ENCODE measurements at places on chromosomes 4 and X.

- no peak for DNase-seq
Observed at GRCh38 chrX:63408050-63408449, 56.9 kb upstream of the SPIN4 start.

- DNase-seq: no peak
Observed at GRCh38 chr4:2823301-2823670, 20.4 kb upstream of the ADD1 start.

DNA sequence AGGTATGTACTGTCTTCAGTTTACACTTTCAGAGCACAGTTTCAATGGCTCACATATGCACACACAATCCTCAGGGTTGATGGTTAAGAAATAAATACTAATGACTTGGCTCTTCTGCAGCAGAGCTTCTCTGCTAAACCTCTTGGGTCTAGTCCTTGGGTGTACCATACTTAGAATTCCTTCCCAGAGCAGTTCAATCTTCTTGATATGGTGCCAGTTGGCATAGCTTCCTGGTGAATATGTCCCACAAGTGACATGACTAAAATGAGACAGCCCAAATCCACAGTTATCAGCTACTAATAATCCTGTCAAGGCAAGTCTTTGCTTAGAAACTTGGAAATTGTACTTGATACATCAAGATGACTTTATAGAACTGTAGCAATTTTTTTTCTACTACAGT is 654.4 kb downstream of the IQCM start:
- DNase-seq: peak; percentile 53

GRCh38 chr4:51870441-51871188 is 27.7 kb downstream of the DCUN1D4 start:
- no peak for DNase-seq

DNA sequence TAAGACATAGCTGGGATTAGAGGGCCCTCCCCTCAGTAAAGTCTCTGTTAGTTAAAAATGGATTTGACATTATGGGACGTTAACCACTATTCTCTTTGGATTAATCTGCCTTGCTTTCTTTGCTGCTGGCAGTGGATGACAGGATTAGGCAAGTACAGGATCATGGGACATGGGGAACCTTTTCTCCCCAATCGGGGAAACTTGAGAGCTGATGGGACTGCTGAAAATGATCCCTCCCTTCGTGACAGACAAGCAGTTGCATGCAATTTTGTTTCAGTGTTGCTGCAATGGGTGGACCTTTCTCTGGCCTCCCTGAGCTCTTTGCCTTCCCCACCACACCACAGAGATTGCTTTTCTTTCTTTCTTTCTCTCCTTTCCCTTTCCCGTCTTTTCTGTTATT is 120.2 kb upstream of the BANK1 start:
- no peak for DNase-seq

GRCh38 chrX:53729751-53730150 is 43.2 kb upstream of the HUWE1 start:
- no peak for DNase-seq

- DNase-seq: peak; percentile 4
Observed at GRCh38 chrX:6226596-6227452, 1.8 kb downstream of the NLGN4X start.

GRCh38 chrX:16148896-16149295 is 18.4 kb upstream of the MAGEB17 start:
- DNase-seq: no peak

GRCh38 chrX:139750390-139750789 is 42.4 kb upstream of the MCF2 start:
- no peak for DNase-seq

DNA sequence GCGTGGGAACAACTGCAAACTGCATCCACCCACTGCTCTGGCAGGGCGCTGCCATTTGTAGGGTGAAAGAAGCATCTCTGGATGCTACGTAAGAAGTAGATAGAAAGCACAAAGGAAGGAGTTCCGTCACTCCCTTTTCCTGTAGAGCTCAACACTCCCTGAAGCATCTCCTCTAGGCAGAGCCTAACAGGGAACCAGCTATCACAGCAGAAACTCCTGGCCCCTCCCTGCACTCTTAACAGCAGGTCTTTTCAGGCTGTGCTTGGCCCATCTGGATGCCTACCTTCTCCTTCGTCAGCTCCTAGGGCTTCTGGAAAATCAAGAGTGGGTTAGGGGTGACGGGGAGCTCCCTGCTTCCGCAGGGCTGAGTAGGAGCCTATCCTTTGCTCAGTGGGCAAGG is 112.9 kb upstream of the TLL1 start:
- no peak for DNase-seq

DNA sequence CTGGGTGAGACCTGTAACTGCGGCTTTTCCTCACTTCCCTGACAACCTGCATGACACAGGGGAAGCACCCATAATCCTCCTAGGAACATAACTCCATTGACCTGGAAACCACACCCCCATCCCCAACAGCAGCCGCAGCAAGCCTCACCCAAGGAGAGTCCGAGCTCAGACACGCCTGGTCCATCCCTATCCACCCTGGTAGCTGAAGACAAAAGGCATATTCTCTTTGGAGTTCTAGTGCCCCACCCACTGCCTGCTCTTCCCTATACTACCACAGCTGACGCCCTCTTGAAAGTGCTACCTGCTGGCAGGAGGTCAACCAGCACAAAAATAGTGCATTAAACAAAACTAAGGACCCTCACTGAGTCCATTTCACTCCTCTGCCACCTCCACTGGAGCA is 1080.9 kb upstream of the IGFBP7 start:
- DNase-seq: no peak

- DNase-seq: no peak
Observed at GRCh38 chr4:123327346-123327745, 69.2 kb upstream of the SPRY1 start.

- DNase-seq: no peak
Observed at GRCh38 chrX:69126642-69127041, 38.6 kb downstream of the PJA1 start.

DNA sequence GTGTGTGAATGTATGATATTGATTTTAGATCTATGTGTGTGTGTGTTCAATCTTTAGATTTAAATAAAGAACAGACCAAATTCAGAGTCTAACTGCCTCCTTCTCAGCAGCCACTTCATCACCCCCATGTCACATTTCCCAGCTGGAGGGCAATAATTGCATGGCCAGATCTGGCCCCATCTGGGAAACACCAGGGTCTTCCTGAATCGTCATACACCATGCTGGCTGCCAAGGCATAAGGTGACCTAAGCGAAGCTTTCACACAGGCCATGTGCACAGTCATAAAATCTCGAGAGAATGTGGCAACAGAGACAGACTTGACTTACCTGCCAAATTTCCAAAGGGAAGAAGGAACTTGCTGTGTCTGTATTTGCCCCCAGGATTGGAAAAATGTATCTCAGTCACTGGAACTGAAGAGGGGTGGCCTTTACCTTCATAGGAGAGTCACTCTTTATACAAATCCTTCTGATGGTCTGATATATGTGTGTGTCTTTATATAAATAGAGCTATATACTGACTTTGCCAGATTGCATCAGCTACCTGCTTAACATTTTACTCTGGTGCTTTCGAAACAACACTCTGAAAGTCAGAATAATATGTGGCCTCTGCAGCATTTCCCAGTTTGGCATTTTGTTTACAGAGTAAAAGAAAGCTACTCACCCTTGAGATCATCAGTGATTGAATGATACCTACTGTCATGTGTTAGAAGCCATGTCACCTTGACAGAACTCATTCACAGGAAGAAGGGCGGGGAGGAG is at the start of gene PLAC1:
Gene PLAC1, minus strand, starts transcription at position 470 of the 758 bp plus-strand sequence. CDS start 91,789 bp downstream, outside the sequence.
- DNase-seq: no peak

GRCh38 chr4:183747931-183748670 is 89.0 kb downstream of the TRAPPC11 start:
- DNase-seq: peak; percentile 40

DNA sequence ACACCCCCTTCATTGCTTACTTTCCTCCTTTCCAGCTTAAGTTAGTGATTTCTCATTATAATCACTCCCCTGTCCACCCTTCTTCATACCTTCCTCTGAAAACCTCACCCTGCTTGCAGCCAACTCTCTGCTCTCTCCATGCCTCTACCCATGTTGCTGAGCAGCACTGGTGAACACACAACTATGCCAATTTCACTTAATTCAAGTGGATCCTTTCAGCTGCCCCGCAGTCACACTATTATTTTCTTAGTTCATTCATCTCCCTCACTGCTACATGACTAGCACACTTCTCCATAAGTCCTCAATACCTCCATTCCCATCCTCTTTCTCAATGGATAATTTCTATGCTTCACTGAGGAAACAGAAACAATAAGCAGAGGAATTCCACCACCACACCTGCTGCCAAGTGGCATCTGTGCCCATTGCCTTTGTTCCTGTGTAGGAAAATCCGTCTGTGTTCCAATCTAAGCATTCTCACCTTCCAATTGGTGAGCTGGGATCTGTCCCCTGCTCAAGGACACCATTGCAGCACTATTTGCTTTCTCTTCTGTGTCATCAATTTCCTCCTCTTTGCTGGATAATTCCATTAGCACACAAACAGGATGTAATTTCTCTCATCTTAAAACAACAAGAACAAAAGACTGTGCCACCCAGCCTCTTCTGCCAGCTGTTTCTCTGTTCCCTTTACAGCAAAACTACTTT is 25.2 kb upstream of the PRSS48 start:
- DNase-seq: no peak

DNA sequence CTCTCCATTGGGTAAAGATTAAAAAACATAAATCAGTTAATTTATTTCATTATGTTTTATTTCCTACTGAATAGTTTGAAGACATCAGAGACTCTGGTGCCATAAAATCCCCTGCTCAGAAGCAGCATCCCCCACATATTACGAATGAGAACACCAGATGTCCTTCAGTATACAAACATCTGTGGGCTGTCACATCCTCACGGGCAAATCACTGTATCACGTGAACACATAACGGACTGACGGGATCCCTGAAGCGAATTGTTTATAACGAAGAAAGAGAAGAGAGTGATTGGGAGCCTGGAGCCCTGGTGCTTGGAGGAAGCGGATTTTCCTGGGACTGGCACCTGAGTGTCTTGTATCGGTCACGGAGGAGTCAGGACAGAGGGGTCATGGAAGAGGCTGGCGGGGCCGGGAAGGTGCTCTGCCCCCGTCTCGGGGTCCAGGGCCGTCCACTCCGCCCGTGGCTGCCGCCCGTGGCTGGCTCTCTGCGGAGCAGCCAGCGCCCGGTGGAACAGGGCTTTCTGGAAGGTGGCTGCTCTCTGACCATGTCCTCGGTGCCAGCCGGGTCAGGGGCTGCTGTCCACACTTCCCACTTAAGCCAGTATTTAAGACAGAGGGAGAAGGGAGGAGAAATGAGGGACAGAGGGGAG is 452.7 kb upstream of the FAT1 start:
- no peak for DNase-seq

GRCh38 chr4:183469285-183469684 is 24.8 kb downstream of the CDKN2AIP start:
- DNase-seq: no peak

- no peak for DNase-seq
Observed at GRCh38 chr4:151882072-151882803, 121.4 kb upstream of the GATB start.

DNA sequence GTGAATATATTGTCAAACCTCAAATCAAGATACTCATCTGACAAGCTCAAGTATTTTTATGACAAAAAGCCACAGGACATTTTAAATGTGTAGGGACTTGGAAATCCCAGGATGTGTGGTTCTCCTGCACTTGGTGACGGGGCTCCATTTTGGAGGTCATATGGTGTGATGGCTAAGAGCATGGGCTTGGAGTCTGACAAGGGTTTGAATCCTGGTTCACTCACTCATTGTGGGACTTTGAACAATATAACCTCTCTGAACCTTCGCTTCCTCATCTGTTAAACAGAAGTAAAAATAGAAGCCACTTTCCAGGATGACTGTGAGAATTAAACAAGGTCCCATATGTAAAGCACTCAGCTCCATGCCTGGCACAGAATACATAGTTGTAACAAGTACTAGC is 99.6 kb downstream of the SMIM20 start:
- DNase-seq: no peak

DNA sequence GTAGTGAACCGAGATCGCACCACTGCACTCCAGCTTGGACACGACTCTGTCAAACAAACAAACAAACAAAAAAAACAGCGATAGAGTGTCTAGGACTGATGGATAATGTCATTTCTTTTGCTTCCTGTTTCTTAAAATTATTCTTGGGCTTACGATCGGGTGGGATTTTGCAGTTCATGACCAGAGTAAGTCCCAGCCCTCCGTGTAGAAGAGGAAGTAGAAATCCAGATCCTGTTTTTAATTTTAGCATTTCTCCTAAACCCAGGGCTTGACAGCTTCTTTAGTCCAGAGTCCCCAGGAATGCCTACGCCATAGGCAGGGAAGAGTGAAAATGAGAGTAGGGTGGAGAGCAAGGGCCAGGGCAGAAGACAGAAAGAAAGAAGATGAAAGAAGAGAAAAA is 94.3 kb downstream of the HPRT1 start:
- no peak for DNase-seq

DNA sequence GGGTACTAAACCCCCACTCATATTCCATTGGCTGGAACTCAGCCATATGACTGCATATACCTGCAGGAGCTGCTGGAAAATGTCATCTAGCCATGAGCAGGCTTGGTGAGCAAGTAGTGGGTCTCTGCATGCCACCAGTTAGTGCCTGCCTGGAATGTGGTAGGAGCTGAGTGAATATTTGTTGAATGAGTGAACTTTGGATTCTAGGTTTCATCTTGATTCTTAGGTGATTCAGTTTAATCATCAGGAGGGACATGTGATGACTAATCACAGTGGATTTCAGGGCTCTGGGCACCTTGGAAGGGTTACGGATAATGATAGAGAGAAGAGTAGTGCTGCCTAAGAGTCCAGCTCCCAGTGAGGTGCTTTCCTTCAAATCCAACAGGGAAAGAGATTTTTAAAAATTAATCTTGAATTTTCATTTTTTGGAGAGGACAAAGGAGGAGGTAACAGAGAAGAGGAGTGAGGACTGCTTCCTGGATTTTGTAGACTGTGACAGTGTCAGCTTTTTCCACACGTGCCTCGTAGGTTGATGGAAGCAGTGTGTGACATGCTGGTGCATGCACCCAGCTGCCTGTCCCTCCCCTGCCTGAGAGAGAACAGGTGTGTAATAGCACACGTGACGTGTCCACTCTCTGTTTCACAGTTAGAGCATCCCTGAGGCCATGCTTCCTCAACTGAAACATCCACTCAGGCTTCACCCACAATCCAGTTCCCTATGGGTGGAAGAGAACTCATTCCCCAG is 30.4 kb downstream of the NHS start:
- DNase-seq: peak; percentile 40

DNA sequence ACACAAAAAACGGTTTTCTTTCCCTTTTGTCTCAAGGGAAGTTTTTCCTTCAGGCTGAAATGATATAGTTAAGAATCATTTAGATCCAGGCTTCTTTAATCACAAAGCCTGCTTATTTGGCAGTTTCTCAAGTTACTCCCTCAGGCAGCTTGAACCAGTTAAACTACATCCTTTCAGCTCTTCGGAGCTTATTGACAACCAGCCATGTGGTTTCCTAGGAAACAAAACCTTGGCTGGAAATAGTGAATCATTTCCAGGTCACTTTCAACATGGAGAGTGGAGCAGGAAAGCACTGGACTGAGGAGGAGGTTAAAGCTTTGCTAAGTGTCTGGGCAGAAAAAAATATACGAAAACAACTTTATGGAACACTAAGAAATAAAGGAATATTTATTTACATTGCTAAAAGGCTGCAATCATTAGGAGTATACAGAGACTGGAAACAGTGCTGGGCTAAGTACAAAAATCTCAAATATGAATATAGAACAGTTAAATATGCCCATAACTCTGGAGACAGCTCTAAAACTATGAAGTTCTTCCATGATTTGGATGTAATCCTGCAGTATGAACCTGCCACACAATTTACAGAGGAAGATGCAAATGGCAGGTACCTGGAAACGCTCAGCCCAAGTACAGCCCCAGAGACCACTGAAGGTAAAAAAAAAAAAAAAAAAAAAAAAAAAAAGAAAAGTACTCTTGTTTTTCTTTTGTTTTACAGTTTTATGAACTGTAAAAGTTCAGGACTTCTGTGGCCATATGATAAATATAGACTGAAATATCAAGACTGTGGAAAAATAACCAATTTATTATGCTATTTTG is 23.2 kb upstream of the AASDH start:
- DNase-seq: peak; percentile 57

All from urothelium cell line (cell line).